Hindlimb muscle (tissue), 1 donor: ENCODE measurements at places on chromosomes 2 and 18. TPM values are rescaled to one million over a fixed set of nuclear protein-coding genes. Genes with fewer than 3 reads are reported as not detected.

DNA sequence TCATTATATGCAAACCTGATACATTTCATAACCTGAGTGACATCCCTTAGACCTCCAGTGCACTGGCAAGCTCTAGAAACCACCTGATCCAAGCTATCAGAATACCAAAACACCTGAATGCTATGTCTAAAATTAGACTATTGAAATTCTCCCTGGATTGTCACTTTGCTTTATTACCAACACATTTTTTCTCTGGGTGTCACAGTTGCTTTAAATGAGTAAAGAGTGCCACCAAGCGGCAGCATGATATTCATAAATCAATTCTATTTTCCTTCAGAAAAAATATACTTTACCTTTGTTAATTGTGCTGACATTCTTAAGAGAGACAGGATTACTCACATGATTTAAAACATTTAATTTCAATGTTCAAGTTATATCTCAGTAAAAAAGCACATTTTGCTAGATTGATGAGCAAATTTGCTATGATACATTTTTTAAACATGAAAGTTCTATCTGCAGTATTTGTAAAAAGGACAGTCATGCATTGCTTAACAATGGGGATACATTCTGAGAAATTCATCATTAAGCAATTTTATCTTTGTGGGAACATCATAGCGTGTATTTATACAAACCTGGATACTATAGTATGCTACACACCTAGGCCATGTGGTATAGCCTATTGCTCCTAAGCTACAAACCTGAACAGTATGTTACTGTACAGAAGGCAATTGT is 338.4 kb upstream of the SLC39A10 start:
- peak; percentile 56 for DNase-seq

GRCh38 chr2:68448671-68449653 is 18.1 kb downstream of the FBXO48 start:
- no peak for DNase-seq

- DNase-seq, result no peak
These were observed 128.1 kb upstream of the MYCN start for GRCh38 chr2:15812187-15812780.

DNA sequence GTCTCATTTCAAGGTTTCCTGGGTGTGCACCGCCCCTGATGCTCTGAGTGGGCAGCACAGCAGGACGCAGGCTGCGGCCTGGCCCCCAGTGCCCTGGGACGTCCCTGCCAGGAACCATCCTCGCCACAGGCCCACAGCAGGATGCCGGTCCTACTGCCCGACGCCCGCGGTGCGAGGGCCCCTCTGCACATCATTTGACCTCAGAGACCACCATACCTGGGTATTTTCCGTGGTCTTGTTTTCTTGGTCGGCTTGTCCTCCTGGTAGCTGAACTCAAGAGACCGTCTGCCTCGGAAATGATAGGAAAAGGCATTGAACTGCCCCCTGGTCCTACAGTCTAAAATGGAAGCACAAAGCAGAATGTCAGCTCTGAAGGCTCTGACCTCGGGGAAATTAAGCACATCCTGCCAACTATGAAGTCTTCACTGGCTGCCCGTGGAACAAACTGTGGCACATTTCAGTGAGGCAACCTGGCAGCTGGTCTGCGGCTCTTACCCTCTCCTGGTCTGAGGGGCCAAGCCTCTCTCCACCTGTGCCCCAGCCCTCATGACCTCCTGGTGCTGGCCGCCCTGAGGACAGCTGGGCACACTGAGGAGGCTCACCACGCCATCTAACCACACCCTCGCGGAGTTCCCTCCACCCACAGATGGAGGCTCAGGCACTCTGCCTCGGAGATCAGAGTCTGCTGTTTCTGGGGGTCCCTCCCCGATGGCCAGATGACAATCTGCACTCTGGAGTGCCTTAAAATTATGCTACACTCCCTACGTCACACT is 105.0 kb downstream of the PXDN start:
- DNase-seq, result no peak

GRCh38 chr2:230422149-230422548 is 6.1 kb downstream of the SP100 start:
- no peak for DNase-seq

DNA sequence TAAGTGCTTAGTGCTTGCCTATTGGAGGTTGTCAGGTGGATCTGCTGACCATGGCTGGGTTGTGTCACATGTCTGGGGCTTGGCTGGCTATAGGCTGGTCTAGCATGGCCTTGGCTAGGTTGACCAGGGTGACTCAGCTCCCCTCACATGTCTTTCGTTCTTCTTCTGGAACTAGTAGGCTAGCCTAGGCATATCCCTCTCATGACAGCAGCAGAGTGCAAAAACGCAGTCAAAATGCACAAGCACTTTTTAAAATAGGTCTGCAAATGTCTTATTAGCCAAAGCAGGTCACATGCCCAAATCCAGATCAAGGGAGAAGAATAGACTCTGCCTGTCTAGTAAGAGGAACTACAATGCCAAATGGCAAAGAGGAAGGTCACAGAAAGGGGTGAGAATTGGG is 179.7 kb upstream of the ACVR2A start:
- no peak for DNase-seq

The CYS1 gene
- 14.0 TPM for polyA plus RNA-seq

The DNAJC27 gene
- polyA plus RNA-seq, result 8.1 TPM
